ENCODE measurements at places on chromosomes 1 and 21.
A peak's percentile ranks its signal among the peaks of the same experiment; 100 is the strongest.

GRCh38 chr1:55213885-55214211 is 1.3 kb downstream of the USP24 start:
- DNase-seq, result peak; percentile 23

DNA sequence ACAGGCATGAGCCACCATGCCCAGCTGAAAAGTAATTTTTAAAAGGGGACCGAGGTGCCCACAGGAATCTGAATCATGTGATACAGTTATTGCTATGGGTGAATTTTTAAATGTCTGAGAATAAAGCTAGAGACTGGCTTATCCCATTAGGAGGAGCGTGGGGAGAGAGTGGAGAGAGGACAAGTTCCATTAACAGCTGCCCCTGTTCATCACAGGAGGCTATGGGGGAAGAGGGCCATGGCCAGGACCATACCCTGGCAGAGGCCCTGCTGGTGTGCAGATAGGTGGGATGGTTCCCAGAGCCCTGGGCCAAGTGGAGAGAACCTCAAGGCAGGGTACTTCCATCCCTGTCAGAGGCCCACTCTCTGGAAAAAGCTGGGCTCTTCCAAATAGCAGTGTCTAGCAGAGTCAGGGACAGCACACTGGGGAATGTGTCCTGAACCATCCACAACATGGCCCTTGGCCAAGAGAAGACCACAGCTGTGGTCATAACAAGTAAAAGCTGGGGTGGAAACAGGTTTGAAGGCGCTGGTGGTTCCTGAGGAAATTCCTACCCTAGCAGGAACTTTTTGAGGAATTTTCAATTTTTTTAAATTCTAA is 13.7 kb upstream of the ZNF691 start:
- no peak for DNase-seq

DNA sequence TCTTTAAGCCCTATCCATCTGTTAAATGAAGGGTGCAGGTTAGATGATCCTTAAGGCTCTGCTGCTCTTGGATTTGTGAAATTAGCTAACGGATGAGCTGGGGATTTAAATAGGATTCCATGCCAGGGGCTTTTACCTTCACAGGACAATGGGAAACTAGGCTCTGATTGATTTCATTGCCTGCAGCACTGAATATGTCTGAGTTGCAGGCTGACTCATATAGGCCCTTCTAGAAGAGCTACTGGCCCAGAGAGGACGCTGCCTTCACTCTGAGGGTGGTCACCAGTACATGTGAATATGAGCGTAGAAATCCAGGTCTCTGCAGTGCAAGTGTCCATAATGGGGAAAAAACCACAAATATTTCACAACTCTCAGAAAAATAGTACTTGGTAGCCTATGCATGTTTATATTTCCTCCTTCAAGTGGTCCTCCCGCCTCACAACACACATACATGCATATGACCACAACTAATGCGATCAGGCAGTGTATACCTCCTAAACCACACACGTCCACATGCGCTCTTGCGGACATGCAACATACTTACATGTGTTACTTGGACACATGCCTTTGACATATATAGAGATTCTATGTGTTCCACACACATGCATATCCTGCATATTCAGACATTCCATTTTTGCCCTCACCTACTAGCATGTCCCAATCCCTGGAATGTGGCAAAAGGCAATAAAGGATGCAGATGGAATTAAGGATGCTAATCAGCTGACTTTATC is 233.8 kb upstream of the JUN start:
- no peak for DNase-seq

- DNase-seq, result no peak
These were observed 118.3 kb downstream of the TGFB2 start for GRCh38 chr1:218463194-218464156.

GRCh38 chr1:180451504-180451903 is 50.9 kb downstream of the ACBD6 start:
- DNase-seq, result no peak

DNA sequence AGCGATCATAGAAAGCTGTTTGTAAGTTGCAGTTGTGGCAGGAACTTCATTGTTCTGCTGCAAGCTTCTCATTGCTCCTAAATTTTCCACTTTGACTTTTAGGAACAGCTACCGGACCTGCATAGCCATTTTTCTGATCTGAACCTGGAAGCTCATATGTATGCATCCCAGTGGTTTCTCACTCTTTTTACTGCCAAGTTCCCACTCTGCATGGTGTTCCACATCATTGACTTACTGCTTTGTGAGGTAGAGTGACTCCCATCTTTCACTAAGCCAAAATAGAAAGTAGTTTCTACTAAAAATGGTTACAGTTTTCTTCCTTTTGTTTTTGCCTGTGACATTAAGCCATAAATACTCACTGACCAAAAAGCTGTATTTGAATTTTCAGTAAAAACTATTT is 254.2 kb downstream of the GPR52 start:
- DNase-seq, result no peak

GRCh38 chr1:167650269-167651160 is 20.5 kb downstream of the RCSD1 start:
- peak; percentile 31 for DNase-seq
